ENCODE measurements at places on chromosomes 3 and 15.

DNA sequence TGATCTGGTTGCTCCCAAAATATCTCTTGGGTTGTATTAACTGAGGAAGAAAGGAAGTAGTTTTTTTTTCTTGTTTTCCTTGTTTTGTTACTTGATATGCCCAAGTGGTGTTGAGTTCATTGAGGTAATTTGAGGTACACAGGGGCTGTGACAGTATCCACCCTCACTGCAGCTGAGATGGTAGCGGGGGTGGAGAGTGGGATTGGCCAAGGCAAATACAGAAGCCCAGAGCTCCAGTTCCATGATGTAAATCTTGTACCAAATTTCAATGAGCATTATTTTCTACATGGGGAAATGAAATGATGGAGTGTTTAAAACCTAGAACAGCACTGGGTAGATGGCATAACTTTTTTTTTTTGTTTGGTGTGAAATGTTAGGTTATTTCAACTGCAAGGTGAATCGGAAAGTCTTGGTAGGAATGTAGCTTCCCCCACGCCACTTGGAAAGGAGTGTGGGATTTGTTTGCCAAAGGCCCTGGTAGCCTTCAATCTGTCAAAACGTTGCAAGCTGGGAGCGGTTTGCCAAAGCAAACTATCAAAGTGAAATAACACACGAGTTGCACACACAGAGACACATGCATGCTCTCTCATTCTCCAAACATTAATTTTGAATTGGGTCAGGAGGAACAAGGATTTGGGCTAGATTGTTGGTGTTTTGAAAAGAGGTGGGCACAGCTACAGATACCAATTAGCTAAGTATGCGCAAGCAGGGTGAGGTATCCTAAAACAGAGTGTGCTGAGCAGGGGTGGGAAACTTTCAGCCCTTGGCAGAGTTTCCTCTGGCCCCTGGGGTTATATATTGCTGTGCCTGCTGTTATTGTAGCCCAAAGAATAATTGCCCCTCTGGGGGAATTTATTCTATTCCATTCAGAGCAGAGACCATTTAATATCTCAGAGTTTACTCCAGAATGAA, 34.6 kb downstream of the THSD4 start:
- DNase-seq: no peak

DNA sequence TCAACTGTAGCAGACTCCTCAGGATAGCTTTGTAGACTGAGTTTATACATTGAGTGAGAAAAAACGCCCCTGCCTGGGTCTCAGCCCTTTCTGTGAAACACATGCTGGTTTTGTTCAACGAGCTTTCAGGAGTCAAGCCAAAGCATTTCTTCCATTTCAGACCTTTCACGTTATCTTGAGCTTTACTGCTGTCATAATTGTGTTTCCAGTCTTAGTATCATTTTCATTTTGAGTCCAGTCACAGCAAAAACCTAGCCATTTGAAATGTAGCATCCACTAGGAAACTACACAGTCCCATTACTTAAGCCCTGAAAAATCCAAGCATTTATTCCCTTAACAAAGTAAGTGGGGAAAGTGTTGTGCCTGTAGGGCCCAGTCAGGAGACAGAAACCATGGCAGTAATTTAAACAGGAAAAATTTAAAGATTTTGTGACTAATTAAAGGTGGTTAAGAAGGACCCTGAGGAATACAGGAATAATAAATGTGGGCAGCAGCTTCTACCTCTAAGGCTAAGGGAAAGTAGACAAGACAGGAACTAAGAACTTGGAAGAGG, 110.1 kb upstream of the ABHD17C start:
- DNase-seq: no peak

GRCh38 chr3:36991147-36991546, 1.8 kb downstream of the EPM2AIP1 start:
- no peak for DNase-seq

GRCh38 chr15:101444807-101445508, 44.5 kb downstream of the PCSK6 start:
- DNase-seq: no peak

DNA sequence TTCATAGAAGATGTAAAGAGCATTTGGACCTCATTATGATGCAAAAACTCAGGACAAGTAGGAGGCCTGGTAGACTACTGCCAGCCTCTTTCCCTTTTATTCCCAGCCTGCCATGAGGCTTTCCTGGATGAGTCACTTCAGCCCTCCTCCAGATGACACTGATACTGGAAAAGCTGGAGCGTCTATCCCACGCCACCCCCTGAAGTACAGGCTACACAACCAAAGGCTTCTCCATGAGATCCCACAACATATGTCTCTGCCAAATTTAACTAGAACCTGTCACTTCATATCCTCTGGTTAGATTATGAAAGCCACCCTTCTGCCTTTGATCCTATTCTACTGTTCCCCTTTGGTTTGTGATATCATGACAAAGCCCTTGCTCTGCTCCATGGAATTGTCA, 56.1 kb upstream of the CPNE4 start:
- no peak for DNase-seq

Measured in stimulated activated naive CD4-positive, alpha-beta T cell treated with Interleukin-2 at 50 U/mL for 16 hours (primary cell).